ENCODE measurements at places on chromosomes 13 and 19.

- no peak for DNase-seq
Measured at GRCh38 chr13:59279576-59279975, 884.2 kb downstream of the DIAPH3 start.

DNA sequence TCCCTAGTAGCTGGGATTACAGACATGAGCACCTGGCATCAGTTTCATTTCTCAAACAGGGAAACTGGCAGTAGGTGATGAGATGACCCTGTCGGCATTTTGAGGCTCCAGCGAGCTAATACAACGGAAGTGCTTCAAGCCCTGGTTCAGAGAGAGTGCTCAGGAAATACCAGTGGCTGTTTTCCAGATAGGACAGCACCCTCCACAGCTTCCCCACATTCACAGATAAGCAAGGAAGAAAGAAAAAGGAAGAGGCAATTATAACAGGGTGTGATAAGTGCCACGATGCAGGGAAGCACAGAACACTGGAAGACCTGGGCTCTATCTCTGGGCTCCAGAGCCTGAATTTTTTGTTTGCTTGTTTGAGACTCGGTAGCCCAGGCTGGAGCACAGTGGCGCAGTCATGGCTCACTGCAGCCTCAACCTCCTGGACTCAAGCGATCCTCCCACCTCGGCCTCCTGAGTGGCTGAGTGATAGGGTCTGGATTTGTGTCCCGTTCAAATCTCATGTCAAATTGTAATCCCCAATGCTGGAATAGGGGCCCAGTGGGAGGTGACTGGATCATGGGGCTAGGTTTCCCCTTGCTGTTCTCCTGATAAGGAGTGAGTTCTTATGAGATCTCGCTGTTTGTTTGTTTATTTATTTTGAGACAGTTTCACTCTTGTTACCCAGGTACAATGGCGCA is 43.5 kb downstream of the PIN1 start:
- DNase-seq: no peak

DNA sequence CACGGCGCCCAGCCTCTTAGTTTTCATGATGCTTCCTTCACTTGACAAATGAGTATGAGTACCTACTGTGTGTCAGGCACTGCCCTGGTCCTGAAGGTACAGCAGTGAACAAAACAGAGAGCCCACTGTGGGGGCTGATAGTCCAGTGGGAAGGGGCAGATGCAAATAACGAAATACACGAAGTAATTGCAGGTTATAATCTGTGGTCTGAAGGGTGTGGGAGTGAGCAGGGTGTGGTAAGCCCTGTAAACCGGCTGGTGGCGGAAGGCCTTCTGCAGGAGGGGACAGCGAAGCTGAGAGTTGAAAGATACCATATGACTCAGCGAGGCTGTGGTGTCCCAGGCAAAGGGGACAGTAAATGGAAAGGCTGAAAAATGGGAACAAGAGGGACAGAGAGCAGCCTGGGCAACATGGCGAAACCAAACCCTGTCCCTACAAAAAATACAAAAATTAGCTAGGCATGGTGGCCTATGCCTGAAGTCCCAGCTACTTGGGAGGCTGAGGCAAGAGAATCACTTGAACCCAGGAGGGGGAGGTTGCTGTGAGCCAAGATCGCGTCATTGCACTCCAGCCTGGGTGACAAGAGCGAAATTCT is 60.5 kb downstream of the MAP4K1 start:
- no peak for DNase-seq

- no peak for DNase-seq
Measured at GRCh38 chr19:6220385-6221191, 59.2 kb downstream of the MLLT1 start.

GRCh38 chr19:43308244-43308815 is 39.0 kb upstream of the PSG9 start:
- no peak for DNase-seq

DNA sequence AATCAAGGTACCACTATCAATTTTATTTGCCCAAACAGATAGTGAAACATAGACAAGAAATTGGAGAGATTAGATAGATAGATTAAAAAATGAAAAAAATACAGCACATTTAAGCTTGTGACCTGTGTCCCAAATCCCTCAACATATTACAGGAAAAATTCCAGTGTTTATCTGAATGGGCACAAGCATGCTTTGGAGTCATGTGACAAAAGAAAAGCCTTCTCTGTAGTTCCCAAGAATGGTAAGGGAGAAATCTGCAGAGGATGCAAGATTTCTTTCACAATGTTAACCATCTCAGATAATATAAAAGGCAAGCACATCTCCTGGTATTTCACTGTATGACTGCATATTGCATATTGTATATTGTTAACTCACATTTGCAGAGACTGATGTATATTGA is 168.0 kb downstream of the PCDH9 start:
- no peak for DNase-seq

- peak; percentile 47 for DNase-seq
Measured at GRCh38 chr19:2561895-2562294, 86.0 kb downstream of the GADD45B start.

DNA sequence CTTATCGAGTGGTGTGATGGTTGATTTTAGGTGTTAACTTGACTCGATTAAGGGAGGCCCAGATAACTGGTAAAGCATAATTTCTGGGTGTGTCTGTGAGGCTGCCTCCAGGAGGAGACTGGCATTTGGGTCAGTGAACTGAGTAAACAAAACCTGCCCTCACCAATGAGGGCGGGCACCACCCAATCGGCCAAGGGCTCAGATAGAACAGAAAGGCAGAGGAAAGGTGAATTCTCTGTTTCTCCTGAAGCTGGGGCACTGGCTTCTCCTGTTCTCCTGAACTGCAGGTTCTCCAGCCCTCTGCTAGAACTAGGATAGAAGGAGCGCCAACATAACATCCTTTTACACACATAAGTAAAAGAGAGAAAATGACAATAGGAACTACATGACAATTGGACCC is 35.1 kb downstream of the ESD start:
- no peak for DNase-seq

- no peak for DNase-seq
Measured at GRCh38 chr13:85985797-85986196, 186.6 kb upstream of the SLITRK6 start.

DNA sequence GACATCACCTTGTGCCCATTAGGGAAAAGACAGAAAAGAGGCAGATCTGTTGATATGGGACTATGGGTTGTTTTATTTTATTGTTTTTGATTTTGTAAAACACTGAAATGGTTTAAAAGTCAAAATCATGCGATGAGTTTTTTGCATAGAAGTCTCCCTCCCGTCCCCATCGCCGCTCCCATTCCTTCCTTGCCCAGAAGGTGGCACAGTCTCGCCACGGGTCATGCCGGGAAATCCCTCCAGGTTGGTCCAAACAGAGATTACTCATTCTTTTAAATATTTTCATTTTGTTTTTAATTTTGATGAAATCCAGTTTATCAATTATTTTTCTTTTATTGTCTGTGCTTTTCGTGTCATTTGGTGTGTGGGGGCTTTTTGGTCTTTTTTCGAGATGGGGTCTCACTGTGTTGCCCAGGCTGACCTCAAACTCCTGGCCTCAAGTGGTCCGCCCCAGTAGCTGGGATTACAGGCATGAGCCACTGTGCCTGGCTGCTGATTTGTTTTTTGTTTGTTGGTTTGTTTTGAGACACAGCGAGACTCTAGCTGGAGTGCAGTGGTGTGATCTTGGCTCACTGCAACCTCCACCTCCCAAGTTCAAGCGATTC is 9.2 kb downstream of the PGPEP1 start:
- no peak for DNase-seq
